ENCODE measurements at places on chromosomes 2 and 18.
A peak's percentile ranks its signal among the peaks of the same experiment; 100 is the strongest.

GRCh38 chr2:150478200-150478974 lies 9.1 kb downstream of the RND3 start:
- no peak for DNase-seq

DNA sequence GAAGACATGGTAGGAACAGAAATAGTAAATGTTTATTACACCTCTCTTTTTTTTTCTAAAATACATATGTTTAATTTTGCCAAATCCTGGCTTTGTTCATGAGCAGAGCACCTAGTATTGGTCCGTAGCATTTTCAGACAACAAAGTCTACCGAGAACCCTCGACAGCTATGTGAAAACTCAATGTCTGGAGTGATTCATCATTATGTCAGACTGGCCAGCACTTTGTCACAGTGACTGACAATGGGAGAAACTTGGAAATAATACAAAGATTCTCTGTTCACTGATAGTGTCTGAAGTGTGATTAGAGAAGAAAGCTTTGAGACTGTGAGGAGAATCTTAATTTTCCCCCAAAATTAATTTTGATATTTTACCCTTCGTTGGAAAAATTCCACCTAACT lies 143.0 kb downstream of the HNMT start:
- no peak for DNase-seq

DNA sequence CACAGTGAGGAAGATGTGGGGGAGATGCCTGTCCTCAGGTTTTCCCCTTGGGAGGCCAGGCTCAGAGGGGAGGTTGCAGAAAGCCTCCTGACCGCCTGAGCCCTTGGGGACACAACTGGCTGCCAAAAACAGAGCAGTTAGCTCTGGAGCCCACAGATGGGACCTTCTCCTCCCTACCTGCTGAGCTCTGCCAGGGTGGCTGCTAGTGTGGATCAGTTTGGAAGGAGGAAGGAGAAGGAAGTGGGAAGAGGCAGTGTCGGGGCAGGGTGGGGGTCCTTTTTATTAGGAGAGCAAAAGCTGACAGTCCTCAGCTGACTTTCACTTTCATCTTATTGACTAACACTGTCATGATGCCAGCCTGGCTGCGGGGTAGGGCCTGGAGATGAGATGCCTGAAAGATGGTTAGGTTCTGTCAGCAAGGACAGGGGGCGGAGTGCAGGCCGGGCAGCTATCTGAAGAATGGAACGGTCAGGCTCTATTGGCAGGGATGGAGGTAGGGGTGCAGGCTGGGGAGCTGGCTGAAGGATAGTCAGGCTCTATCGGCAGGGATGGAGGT lies 188.5 kb upstream of the HDAC4 start:
- DNase-seq: no peak

DNA sequence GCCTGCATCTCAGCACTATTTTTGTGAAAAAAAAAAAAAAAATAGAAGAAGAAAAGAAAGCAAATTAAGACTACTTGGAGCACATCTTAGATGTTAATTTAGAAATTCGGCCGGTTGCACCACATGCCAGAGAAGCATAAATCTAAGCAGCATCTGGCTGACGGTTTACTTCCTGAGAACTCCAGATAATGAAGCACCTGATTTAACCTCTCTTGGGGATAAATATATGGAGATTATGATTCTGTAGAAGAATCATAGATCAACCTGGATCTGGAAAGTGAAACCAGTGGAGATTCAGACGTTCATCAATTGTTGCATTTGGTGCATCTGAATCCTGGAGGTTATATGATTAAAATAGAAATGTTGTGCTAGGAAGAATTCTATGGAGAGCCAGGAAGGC lies 102.1 kb upstream of the SH3BP4 start:
- DNase-seq: no peak

GRCh38 chr2:11031876-11032275 lies 120.1 kb downstream of the KCNF1 start:
- no peak for DNase-seq

DNA sequence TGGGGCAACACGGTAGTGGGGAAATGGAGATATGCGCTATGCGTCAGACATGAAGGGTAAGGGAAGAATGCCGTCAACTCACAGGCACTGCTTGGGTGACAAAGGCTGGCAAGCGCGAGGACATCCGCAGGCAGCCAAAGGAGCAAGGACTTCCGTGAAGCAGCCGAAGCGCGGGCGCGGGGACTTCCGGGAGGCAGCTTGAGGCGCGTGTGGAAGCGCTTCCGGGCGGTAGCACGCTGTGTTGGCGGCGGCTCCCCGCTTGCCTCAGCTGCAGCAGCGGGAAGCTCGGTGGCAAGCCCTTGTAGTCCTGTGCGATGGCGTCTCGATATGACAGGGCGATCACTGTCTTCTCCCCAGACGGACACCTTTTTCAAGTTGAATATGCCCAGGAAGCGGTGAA lies at the start of gene PSMA8:
Gene PSMA8 (plus strand): TSS at position 218 of the 400 bp plus-strand sequence. CDS start 97 bp downstream, at position 315.
- peak; percentile 23 for DNase-seq

DNA sequence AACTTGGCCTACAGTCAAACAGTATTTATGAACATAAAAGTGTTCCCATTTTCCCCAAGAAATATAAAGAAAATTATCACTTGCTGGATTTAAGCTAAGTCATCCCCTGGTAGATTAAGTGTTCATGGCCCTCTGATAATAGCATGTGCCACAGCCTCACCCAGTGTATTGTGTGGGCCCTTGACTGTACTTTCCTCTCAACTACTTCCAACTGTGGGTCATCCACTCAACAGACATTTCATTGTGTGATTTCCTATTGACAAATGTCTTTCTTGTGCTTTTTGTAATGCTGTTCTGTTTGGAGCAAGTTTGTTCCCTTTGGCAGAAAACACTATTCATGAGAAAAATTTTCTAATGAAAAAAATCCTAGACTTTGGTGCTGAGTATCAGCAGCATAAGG lies 48.4 kb upstream of the TMEM17 start:
- no peak for DNase-seq

GRCh38 chr2:953408-953807 lies 2.8 kb downstream of the SNTG2 start:
- no peak for DNase-seq

DNA sequence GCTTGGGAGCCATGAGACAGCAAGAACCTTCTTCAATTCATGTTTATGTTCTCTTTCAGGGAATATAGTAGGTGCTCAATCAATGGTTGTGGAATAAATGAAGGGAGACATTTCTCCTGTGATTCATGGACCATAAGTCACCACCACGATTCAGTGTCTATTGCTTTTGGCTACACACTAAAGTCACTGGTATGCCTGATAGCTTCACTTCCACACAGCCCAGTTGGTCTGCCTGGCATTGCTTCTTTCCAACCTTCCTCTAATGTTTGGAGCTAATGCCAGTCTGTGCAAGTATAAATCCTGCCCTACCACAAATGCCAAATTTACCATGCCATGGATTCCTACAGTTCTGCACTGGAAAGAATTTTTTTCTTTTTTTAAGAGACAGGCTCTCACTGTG lies 1.3 kb upstream of the CXCR1 start:
- DNase-seq: no peak

DNA sequence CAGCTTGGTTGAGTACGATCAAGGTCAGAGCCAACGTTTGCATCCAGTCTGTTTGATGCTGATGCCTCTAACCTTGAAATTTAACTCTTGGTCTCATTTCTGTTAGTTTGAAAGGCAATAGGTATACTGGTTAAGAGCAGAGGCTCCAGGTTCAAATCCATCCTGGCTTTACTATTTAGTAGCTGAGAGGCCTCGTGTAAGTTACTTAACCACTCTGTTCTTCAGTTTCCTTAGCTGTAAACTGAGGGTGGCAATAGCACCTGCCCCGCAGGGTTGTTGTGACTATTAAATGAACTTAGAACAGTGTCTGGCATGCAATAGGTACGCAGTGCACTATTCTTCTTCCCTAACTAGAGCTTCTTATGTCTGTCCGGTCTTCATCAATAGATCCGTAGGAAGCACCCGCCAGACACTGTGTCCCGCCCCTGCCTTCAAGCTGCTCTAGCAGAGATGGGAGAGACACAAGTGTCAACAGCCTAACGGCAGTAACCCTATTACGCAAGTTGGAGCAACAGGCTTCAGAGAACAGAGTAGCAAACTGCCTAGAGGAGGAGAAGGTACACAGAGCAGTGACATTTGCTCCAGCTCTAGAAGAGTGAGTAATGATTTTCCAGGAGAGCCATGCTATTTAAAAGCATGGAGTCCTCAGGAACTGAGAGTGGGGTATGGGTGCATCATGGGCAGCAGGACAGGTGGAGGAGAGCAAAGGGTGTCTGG lies 62.7 kb upstream of the ST3GAL5 start:
- DNase-seq: peak; percentile 36

GRCh38 chr2:191635333-191636234 lies 42.4 kb upstream of the NABP1 start:
- DNase-seq: no peak

GRCh38 chr18:56727399-56727798 lies 76.2 kb downstream of the WDR7 start:
- no peak for DNase-seq

GRCh38 chr18:75205514-75206132 lies 3.3 kb downstream of the PTGR3 start:
- DNase-seq: no peak

- peak; percentile 42 for DNase-seq
Measured at GRCh38 chr2:118309946-118310680, 221.8 kb downstream of the INSIG2 start.

DNA sequence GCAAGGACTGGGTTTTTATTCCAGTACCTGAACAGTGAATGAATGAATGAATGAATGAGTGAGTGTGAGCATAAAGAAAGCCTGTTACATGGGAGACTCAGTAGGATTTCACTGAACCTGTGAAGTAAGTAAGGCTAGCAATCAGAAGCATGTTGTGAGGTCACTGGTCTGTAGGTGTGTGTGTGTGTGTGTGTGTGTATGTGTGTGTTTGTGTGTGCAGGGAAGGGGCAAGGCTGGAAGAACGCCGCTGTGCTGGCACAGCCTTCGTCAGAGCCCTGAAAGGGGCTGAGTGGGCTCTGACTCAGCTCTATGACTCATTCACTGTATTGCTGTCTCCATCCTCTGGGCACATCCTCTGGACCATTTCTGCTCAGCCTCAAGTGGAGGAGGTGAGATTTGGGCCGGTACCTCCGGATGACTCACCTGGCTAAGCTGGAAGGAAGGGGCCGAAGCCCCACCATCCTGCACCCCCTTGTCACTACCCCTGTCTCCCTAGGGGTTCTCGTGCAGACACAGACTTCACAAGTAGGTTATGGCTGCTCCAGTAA lies 51.4 kb upstream of the MRPL33 start:
- peak; percentile 85 for DNase-seq
